Activated CD8-positive, alpha-beta memory T cell treated with anti-CD3 and anti-CD28 coated beads, Interleukin-2, amount 10 ng/mL, durations not matched to agents 7 days and 5 days (primary cell): ENCODE measurements at places on chromosomes 2 and 18. TPM values are rescaled to one million over a fixed set of nuclear protein-coding genes. Genes with fewer than 3 reads are reported as not detected.

Gene SP140
- 132 TPM for total RNA-seq

Gene ABCB11
- not detected for total RNA-seq

Gene ATAD2B
- total RNA-seq: 26.8 TPM

Gene LANCL1
- 37.9 TPM for total RNA-seq

- no peak overlapping the region for H3K4me3 ChIP-seq
- peaks cover 30% of the 10 kb centered on the region for H3K4me1 ChIP-seq
- DNase-seq: no peak
- H3K27ac ChIP-seq: no peak overlapping the region
- no peaks in the 10 kb centered on the region for H3K27me3 ChIP-seq
- H3K36me3 ChIP-seq: peaks cover 4% of the 10 kb centered on the region
These were observed 170.2 kb downstream of the ARL4C start for GRCh38 chr2:234326694-234327093.

GRCh38 chr18:48803951-48804855, 146.6 kb downstream of the SMAD7 start:
- H3K27ac ChIP-seq: no peak overlapping the region
- peaks cover 46% of the 10 kb centered on the region for H3K4me1 ChIP-seq
- no peaks in the 10 kb centered on the region for H3K36me3 ChIP-seq
- no peak overlapping the region for H3K4me3 ChIP-seq

DNA sequence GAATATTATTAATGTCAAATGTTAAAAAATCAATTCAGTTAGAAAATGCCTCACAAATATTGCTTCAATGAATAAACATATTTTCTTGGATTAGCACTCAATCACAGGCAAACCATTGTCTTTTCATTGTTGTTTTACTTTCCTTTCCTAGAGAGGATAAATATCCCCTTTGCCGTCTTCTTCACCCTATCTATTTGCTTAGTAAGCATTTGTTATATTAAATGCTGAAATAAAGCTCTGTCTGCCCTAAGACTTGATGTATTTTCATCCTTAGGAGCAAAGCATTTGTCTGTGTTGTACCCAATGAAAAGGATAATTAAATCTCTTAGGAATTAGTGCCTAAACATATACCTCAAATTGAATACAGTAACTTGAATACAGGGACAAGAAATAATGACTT, 1071.2 kb upstream of the GYPC start:
- DNase-seq: no peak
- no peak overlapping the region for H3K4me3 ChIP-seq
- H3K27ac ChIP-seq: no peak overlapping the region
- H3K27me3 ChIP-seq: no peaks in the 10 kb centered on the region
- no peaks in the 10 kb centered on the region for H3K4me1 ChIP-seq
